Esophagus muscularis mucosa (tissue), 4 donors: ENCODE measurements at places on chromosomes 1 and 21. TPM values are rescaled to one million over a fixed set of nuclear protein-coding genes. Genes with fewer than 3 reads are reported as not detected.

GRCh38 chr1:98870959-98871903 is 133.4 kb downstream of the PLPPR5 start:
- DNase-seq, result no peak
- H3K27ac ChIP-seq, result no peak overlapping the region

DNA sequence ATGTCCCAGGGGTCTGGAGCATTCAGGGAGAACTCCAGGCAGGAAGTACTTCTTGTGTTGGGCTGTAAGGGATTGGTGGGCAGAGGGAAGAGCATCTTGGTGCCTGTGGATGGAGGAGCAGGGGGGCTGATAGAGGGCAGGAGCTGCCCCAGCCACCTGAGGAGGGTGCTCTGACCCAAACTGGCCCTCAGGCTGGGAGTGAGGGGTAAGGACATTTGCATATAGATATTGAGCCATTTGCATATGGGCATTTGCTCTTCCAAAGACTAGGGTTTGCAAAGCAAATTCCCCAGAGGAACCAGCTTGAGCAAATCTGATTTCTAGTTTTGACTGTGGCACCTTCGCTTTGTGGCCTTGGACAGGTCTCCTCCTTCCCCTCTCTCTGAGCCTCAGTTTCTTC is 18.2 kb downstream of the ZNF362 start:
- no peaks in the 10 kb centered on the region for H3K27me3 ChIP-seq
- H3K4me3 ChIP-seq, result no peak overlapping the region
- H3K27ac ChIP-seq, result no peak overlapping the region

GRCh38 chr1:52268372-52268771 is 97.6 kb downstream of the CC2D1B start:
- H3K4me1 ChIP-seq, result no peaks in the 10 kb centered on the region
- no peak overlapping the region for H3K4me3 ChIP-seq
- H3K27ac ChIP-seq, result no peak overlapping the region
- no peak for DNase-seq
- H3K27me3 ChIP-seq, result no peaks in the 10 kb centered on the region
- H3K36me3 ChIP-seq, result peaks cover 10% of the 10 kb centered on the region

GRCh38 chr1:169338617-169339016 is 29.0 kb downstream of the NME7 start:
- no peaks in the 10 kb centered on the region for H3K27me3 ChIP-seq
- no peak overlapping the region for H3K4me3 ChIP-seq
- no peak for DNase-seq
- no peaks in the 10 kb centered on the region for H3K4me1 ChIP-seq
- no peak overlapping the region for H3K27ac ChIP-seq

The BCL2L15 gene
- total RNA-seq, result 0.11 TPM

The CEP170 gene
- total RNA-seq, result 31.0 TPM

DNA sequence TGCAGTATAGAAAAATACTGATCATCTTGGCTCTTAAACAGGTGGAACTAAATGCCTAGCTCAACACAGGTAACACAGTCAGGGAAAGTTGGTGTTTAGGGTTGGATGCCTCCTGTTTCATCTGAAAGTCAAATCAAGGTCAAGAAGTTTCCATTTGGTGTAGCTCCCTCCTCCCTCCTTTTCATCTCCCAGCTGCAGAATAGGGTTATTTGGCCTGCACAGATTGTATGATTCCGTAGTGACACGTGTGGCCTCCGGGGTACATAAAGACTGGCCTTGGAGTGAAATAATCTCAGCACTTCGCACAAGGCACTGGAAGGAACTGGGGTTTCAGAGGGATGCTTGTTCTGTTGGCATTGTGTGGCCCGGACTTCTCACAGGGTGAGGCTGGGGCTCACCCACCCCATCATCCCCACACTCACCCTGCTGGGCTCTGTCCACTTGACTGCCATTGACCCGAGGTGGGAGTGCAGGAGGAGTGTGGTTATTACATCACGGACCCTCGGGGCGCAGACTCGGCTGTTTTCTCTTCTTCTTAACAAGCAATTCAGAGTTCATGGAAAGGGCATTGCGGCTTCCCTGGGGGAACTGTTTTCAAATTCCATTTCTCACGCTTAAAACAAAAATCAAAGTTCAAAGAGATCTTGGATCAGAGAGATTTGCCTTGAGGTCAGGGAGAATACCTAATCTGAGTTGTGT is 18.4 kb downstream of the IGSF5 start:
- DNase-seq, result no peak
- H3K36me3 ChIP-seq, result no peaks in the 10 kb centered on the region
- H3K4me3 ChIP-seq, result no peak overlapping the region
- H3K27ac ChIP-seq, result no peak overlapping the region

The CEPT1 gene
- 20.9 TPM for total RNA-seq

DNA sequence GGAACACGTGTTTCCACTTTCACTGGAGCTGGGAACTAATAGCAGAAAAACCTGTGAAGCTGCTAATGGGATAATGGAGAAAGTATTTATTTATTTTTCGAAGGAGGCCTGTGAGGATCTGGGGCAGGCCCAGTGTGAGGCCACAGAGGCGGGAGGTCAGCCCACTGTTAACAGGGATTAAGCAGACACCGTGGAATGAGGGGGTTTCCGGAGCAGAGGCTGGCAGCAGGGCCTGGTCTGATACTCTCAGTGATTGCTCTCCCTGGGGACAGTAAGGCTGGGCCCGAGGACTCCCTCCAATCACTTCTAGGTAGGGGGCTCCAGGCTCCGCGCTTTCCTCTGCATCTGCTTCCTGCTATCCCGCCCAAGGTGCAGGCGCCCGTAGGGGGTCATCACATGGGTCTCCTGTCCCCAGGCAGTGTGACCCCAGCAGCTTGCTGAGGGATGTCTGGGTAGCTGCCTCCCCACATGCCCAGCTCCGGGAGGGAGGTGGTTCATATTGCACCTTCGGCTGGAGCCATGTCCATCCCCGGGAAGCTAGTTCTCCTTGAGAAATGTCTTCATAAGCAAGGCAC is 28.8 kb upstream of the CDCA8 start:
- no peak overlapping the region for H3K27ac ChIP-seq
- H3K36me3 ChIP-seq, result no peaks in the 10 kb centered on the region
- H3K4me1 ChIP-seq, result no peaks in the 10 kb centered on the region
- peaks cover 44% of the 10 kb centered on the region for H3K27me3 ChIP-seq
- H3K4me3 ChIP-seq, result no peak overlapping the region

The PCP4L1 gene
- 12.7 TPM for total RNA-seq

The ALG14 gene
- 0.83 TPM for total RNA-seq

The DRAM2 gene
- total RNA-seq, result 28.7 TPM

The CYP4A22 gene
- not detected for total RNA-seq

- H3K4me1 ChIP-seq, result peaks cover 14% of the 10 kb centered on the region
- H3K27me3 ChIP-seq, result no peaks in the 10 kb centered on the region
- H3K36me3 ChIP-seq, result no peaks in the 10 kb centered on the region
- DNase-seq, result peak; percentile 97
These were observed 106.5 kb upstream of the SLC44A3 start for GRCh38 chr1:94713472-94714141.

DNA sequence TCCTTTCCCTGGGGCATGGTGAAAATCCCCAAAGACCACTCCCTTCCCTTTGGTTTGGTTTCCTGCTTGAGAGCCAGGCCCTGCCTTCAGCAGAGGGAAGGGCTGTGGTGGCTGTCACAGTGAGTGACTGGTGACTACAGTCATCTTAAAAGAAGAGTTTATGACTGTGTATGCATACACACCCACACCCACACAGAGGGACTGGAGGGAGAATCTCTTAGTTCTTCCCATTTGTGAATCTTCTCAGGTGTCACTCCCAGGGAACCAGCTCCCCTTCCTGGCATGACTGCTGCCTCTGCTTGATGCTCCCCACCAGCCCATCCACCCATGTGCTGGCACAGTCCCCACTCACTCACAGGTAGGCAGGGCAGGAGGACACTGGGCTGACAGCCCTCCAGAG is 3.9 kb upstream of the KCNA2 start:
- H3K27ac ChIP-seq, result no peak overlapping the region
- no peak for DNase-seq
- no peaks in the 10 kb centered on the region for H3K36me3 ChIP-seq
- H3K4me3 ChIP-seq, result no peak overlapping the region
- peaks cover 93% of the 10 kb centered on the region for H3K27me3 ChIP-seq
- H3K4me1 ChIP-seq, result peaks cover 30% of the 10 kb centered on the region
